ENCODE measurements at places on chromosomes 5 and 9.

DNA sequence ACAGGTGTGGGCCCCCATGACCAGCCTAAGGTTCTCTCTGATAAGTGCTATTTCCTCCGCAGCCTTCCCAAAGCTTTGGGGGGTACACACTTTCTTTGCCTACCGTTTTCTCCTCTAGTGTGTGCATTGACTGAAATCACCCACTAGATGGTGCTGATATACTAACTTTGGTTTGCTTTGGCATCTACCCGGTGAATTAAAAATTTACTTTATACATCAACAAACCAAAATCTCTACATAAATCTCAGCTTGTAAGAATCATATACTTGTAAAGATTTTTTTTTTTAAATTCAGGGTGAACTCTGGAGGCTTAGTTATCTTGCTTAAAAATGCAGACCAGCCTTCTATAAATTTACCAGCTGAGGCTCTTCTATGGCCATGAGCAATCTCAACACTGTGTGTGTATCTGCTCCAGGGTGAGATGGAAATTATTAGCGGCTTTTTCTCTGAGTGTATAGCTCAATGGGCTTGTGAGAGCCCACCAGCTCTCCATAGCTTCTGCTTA lies 475.7 kb upstream of the TNC start:
- DNase-seq = peak; percentile 33

DNA sequence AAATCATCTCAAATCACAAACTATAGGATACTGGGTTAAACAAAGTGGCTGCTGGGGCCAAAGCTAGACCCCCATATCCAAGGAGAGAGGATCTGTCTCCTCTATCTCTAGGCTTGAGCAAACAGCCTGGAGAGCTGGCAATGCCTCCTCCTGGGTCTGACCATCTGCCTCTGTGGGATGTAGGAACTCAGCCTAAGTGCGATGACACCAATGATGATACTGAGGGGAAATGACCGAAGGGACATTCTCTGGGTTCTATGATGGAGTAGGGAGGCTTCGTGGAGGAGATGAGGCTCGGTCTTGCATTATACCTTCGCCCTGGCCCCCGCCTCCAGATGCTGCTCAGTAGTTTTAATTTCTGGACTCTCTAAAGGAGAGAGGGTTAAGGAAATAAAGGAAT lies 9.3 kb upstream of the SPATA24 start:
- no peak for DNase-seq

DNA sequence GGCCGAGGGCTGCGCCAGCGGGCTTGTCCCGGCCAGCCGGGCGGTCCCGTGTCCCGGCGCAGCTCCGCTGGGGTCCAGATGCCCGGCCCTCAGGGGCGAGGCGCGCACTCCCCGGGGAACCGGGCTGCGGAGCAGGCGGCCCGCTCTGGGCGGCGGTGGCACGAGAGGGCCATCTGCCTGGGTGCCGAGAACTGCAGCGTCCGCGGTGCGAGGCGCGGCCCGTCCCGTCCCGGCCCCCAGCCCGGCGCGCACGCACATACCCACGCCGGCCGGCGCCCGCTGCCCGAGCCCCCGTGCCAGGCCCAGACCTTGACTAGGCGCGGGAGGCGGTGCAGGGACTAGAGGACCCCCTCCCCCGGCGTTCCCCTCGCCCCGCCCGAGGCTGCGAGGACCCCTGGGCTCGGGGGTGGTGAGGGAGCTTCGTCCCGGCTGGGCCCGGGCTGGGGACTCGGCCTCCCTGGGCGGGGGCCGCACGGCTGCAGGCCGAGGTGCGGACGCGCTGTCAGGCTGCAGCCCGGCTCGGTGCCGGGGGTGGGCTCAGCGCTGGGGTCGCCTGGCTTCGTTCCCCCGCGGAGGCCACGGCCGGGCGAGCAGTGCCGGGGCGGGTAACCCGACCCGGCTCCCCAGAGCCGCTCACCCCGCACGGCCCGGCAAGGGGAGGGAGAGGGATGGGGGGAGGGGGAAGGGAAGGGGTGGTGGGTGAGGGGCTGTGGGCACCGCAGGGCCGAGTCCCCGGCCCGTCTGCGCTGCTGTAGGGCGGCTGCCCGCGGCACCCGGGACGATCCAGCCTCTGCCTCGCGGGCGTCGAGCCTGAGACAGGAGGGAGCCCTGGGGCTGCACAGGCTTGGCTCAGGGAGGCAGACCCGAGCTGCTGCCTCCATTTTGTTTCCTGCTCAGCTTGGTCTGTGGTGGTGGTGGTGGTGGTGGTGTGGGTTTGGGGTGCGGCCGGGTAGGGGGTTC lies 1.2 kb upstream of the NSD1 start:
- DNase-seq = peak; percentile 54

- no peak for DNase-seq
Observed at GRCh38 chr5:137595396-137596079, 96.4 kb upstream of the SPOCK1 start.

GRCh38 chr9:14277244-14277643 lies 36.7 kb downstream of the NFIB start:
- no peak for DNase-seq

- no peak for DNase-seq
Observed at GRCh38 chr9:87803623-87804345, 77.9 kb downstream of the CTSL start.

DNA sequence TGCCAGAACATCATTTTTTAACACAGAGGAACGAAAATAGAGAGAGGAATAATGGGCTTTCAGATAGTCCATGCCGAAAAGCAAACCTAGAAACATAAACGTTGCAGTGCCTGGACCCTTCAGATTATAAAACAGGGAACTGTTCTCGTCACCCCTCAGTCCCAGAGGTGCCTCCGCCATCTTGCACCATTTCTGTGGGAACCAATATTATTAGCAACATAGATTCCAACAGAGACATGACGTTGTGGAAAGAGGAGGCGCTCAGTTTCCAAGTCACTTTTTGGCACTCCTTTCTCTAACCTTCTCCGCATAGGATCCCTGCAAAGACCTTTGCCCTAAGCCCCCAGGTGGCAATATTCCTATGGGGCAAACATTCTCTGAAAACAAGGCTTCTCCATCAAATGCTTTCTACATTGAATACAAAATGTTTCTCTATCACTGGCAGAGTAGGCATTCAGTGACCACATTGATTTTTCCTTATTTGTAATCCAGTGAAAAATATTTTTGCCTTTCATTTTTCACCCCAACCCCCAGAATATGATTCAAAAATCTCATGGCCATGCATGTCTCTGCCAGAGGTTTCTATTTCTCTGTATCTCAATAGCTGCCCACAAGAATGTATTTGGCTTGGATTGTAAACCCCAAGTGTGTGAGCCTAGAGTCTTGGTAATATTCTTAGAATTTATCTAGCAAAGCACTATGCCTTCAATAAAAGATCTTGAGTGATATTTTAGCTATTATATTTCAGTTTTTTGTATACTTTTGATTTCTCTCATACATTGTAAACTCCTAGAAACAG lies 500.8 kb upstream of the WWC1 start:
- no peak for DNase-seq

DNA sequence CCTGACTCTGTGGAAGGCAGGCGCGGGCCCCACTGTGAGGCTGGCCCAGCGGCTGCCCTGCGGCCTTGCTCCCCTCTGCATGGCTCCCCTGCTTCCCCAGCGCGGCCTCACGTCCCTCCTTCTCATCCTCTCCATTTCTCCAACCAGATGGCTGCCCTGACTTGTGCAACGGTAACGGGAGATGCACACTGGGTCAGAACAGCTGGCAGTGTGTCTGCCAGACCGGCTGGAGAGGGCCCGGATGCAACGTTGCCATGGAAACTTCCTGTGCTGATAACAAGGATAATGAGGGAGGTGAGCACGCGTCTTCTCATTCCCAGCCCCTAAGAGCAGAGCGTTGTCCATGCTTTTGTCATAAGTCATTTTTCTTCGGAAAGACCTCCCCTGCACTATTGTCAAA lies 129.0 kb upstream of the WWC1 start:
- DNase-seq = no peak
